Testis (tissue), 5 donors: ENCODE measurements at places on chromosomes 12 and 14.

GRCh38 chr12:95998611-95999286, 2.6 kb upstream of the HAL start:
- DNase-seq = peak; percentile 52

GRCh38 chr14:88454886-88455285, 69.4 kb downstream of the SPATA7 start:
- DNase-seq = no peak

DNA sequence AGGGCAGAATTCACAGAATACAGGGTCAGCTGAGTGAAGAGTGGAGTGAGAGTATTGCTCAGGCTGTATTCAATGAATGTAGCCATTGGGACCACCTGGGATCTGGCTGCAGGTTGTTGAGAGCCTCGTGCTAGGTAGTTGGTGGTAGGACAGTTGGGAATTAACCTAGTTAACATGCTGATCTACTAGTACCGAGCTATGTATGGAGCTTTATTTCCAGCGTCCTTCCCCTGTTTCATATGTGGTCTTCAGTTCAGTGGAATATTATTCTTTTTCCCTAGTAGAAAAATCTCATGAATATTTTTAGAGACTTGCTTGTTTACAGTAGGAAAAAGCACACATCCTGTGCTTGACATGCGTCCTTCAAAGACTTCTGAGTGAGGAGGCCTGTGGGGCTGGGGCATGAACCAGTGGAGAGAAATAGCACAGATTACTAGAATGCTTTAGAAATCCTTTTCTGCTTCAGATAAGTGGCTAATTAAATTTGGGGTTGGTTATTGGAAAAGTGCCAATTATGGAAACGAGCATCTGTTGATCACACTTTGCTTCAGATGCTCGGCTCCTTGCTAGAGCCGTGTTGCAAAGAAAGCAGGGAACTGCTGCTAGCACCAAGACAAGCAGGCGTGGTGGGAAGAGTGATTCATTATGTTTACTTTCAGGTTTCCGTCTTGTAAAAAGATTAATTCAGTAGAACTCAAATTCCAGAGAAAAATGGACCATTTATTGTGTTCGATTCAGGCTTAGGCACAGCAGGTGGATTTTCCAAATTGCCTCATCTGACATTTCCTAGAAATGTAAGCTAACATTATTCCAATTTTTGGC, 53.6 kb downstream of the ARF6 start:
- DNase-seq = no peak

DNA sequence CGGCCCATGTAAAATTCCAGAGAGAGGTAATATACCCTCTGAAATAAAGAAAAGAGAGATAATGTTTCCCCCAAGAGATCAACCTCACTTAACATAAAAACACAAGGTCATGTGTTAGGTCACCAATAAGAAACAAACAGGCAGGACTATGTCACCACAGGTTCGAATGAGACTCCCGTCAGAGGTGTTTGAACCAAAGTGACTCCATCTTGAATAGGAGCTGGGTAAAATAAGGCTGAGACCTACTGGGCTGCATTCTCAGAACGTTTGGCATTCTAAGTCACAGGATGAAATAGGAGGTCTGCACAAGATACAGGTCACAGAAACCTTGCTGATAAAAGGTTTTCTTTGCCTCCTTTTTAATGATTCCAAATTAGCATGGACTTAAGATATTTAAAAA, 6.5 kb downstream of the PYGL start:
- DNase-seq = no peak

DNA sequence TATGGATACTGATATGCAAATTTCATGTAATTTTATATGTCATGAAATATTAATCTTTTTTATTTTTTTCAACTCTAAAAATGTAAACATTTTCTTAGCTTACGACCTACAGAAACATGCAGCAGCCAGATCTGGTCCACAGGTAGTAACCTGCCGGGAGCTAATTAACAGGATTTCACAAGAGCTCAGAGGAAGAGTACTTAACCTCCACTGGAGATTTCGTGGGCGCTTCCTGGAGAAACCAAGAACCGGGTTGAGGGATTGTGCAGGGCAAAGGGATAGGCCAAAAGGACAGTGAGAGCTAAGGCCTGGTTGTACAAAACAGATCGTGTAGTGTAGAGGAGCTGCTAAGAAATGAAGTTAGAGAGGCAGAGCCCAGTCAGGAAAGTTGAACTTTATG, 315.7 kb downstream of the PAWR start:
- no peak for DNase-seq

- DNase-seq = no peak
Observed at GRCh38 chr14:105471297-105471821, 3.3 kb upstream of the CRIP2 start.

DNA sequence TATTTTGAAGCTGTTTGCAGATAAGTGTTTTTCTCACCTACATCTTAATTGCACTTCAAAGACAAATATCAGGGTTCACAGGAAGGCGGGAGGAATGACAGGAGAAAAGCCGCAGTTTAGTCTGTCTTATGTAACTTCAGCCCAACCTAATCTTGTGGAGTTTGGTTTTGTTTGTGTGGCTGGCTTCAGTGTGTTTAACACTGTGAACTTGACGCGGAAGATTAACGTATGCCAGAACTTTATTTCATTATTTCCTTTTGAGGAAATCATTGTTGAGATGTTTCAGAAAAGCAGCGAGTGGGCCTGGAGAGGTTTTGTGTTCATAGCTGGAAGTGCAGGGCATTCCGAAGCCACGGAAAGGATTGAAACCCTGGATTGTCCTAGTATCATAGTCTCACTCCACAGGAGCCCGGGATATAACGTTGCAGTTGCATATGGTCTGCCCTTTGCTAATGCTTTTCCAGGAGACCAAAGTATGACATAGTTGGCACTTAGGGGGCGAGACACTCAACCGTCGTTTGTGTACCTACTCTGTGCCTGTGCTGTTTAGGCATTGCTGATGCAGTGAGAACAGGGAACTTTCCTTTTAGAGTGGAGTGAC, 2.0 kb downstream of the PELI2 start:
- peak; percentile 41 for DNase-seq

DNA sequence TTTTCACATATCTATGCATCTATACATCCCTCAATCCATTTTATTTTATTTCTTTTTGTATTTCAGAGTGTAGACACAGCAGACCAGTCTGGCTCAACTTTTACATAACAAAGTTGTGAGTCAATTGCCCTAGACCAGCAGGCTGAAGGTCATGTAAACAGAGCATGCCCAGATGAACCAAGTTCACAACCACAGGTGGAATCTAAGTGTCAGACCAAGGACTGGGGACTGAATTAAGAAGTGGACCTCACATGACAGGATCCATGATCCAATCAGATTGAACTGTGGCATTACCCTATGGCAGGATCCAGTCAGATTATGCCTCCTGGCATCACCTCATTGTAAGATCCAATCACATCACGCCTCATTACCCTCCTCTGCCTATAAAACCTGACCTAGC, 455.8 kb downstream of the SOX5 start:
- DNase-seq = no peak

GRCh38 chr14:33846100-33846824, 104.6 kb downstream of the EGLN3 start:
- DNase-seq = no peak

DNA sequence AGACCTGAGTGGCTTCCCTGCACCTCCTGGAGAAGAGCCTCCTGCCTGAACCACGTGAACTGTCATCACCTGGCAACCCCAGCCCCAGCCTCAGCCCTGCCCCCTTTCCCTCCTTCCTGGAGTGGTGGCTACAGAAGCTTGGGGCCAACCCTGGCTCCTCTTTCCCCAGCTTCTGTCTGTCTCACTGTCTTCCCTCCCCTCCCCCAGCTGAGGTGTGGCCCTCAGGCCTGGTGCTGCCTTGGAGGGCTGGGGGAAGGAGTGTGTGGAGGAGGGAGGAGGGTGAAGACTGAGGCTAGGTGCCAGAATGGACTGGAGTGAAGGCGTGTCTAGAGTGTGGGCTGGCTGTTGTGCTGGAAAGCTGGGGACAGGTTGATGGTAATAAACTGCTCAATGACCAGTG, 9.7 kb downstream of the NFATC4 start:
- no peak for DNase-seq
